ENCODE measurements at places on chromosomes 6 and 20.

- no peak for DNase-seq
These were observed 1404.0 kb upstream of the ADGRB3 start for GRCh38 chr6:67231092-67231491.

DNA sequence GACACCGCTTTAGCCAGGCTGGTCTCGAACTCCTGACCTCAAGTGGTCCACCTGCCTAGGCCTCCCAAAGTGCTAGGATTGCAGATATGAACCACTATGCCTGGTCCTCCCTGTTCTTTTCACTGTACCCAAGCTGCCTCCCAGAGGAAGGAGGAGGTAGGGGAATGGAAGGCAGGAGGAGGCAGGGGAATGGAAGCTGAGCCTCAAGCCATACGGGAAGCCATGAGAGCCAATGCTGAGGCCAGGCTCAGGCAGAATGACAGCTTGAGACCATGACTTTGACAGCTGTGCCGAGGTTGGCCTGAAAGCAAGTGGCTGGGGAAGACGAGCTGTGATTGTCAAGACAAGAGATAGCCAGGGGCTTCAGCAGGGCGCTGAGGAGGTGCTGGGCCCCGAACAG lies 13.6 kb upstream of the ZNF335 start:
- no peak for DNase-seq

DNA sequence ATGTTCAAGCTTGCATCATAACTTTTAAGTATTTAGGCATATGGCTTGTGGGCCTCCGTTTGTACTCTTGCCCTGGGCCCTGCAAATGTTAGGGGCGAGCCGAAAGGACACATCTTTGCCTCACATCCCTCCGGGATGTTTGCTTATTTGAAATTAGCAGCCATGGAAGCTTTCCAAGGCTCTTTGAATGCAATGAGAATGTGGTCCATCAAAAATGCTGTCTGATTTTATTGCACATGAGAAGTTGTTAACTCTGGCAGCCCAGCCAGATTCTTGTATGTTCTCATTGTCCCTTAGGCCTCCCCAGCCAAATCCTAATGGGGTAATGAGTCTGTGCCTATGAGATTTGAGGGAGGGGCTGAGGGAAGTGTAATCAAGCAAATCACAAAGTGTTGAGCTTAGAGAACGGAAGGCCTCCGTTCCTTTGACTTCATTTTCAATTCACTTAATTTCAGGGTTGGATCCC lies 261.2 kb upstream of the MARCKS start:
- no peak for DNase-seq

DNA sequence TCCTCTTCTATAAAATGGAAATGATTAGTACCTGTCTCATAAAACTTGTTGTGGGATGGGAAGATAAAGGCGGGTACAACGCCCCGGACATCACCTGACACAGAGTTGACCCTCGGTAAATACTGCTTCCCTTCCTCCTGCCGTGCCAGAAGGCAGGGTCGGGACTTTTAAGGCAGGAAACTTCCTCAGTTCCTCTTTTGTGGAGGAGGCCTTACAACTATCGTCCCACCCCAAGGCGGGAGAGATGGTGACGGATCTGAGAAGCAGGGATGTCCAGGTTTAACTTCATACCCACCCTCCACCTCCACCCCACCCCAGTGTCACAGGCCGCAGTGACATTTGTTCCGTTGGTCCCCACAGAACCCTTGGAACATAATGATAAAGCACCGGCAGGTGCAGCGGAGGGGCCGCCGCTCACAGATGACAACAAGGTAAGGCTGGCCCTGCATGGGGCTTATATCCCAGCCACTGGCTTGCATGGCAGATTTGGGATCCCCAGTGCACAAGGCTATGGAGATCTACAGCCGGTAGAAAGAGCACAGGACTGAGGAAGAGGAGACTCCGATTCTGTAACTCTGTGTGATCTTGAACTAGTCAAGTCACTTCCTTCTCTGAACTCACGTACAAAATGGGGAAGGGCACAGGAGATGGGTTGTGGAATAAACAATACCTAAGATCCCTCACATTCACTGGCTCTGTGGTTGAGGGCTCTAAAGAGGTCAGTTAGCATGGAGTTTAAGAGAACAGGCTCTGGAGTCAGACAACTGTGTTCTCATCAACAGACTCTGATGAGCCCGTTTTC lies 764 bp downstream of the DNTTIP1 start:
- DNase-seq: no peak

GRCh38 chr6:78525976-78526375 lies 341.4 kb upstream of the IRAK1BP1 start:
- no peak for DNase-seq

GRCh38 chr6:81940451-81940985 lies 188.0 kb upstream of the TENT5A start:
- no peak for DNase-seq

- no peak for DNase-seq
These were observed 1.8 kb downstream of the TREM1 start for GRCh38 chr6:41284726-41285125.

- DNase-seq: no peak
These were observed 57.2 kb downstream of the RGS17 start for GRCh38 chr6:153073841-153074240.

- DNase-seq: no peak
These were observed 44.2 kb upstream of the TIAM2 start for GRCh38 chr6:154950979-154951344.

DNA sequence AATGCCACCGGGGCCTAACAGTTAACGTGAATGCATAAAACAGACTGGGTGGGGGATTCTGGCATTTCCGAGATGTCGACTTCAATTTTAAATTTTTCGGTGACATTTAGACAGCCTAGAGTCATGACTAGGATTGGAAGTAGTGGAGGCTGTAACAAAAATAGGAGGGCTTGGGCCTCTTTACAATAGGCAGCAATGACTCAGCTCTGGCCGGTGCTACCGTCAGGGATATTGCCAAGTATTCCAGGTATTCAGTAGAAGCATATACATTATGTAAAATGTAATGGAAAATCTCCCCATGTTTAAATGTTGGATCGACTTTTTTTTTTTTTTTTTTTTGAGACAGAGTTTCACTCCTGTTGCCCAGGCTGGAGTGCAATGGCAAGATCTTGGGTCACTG lies 136.2 kb upstream of the STMND1 start:
- no peak for DNase-seq

- DNase-seq: no peak
These were observed 9.6 kb upstream of the TRIM31 start for GRCh38 chr6:30122515-30122914.

- no peak for DNase-seq
These were observed 73.4 kb upstream of the NRSN1 start for GRCh38 chr6:24052590-24052961.

DNA sequence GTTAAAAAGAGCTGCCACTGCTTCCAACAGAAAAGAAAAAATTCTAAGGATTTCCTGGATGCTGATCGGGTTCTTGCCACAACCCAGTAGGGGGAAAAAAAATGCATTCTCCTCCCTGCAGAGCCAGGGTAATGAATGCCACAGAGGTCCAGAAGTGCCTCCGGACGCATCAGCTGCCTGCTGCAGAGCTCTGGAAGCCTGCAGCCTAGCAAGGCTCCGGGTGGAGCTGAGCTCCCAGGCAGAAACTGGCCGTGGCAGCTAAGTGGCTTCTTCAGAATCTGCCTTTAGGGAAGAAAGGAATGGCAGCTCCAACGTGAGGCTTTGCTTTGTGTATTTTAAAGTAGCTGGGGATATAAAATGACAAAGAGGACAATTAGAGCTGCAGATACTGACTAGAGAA lies 155.0 kb downstream of the CFAP61 start:
- DNase-seq: no peak

- no peak for DNase-seq
These were observed 470.2 kb downstream of the ADGRB3 start for GRCh38 chr6:69105288-69105687.

DNA sequence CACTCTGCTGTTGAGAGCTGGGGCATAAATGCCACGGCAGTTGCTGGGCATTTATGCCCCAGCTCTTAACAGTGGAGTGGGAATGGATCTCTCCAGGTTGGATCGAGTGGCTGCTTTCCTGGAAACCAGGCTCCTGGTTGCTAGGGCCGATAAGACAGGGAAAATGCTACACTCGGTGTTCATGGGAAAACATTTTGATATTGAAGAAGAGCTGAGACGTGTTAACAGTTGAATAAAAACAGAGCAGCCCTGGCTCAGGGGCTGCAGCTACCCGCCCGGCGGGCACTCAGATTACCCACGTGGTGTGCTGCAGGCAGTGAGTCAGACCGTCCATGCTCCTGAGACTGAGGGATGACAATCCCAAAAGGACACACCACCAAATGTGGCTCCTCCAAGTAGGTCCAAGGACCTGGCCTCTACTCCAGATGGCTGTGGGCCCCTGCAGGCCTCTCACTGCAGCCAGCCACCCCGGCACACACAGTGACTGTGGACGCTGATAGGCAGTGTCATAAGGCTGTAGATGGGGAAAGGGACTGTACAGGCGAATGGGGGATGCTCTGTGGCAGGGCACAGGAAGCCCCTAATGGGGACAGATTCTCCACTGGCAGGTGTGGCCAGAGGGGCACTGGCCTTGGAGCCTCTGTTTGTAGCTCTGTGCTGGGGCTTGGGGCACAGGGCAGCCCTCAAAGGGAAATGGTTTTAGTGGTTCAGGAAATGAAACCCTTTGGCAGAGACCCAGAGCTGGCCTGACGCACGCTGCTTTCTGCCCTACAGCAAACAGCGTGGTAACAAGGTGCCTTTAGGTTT lies 237.8 kb downstream of the LY86 start:
- DNase-seq: peak; percentile 59

DNA sequence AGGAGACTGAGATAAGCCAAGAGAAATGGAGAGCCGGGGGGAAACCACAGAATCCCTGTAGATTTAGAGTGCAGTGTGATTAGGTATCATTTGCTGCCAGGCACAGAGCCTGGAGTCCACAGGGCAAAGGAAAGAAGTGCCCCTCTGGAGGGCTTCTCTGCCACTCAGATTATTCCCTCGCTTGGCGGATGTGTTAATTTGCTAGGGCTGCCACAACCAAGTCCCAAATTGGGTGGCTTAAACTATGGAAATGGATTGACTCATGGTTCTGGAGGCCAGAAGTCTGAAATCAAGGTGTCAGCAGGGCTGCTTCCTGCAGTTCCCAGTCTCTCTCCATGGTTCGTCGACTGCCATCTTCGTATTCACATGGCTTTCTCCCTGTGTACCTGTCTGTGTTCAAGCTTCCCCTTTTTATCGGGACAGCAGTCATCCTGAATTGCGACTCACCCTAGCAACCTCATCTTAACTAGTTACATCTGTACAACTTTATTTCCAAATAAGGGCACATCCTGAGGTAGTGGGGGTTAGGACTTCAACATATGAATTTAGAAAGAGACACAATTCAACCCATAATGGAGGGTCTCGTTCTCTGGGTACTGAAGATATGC lies 122.2 kb downstream of the ANKRD60 start:
- no peak for DNase-seq

- no peak for DNase-seq
These were observed 188.7 kb upstream of the GMDS start for GRCh38 chr6:2434116-2434515.

DNA sequence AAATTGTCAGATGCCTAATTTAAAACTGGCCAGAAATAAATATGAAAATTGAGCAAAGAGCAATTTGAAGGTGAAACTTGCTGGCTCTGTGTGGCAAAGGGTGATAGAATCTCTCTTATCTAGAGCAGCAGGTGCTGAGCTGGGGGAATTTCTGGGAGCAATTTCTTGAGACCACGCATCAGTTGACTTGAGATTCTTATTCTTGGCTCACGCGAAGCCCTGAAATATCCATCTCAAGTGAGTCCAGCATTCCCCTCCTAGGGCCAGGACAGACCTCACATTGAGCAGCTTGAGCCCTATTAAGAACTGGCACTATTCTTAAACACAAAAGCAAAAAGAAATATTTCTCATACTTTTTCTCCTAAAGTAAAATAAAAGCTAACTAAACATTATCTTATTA lies 66.3 kb downstream of the MAP7 start:
- DNase-seq: no peak

DNA sequence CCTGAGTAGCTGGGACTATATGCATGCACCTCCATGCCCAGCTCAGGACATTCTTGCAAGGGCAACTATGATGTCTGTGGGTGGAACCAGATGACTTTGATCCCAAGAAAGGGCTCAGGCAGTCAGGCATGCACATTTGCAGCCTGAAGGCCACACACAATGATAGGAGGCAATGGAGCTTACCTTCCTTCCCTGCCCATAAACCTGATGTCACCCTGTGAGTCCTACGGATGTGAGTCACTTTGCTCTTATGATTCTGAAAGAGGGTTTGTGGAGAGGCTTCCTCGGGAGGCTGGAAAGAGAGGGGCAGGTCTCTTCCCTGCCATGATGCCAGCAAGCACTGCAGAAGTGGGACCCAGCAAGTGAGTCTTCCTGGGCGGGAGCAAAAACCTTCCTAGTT lies 202.4 kb downstream of the LY86 start:
- no peak for DNase-seq

GRCh38 chr20:62816031-62816883 lies 593 bp upstream of the COL9A3 start:
- DNase-seq: no peak

GRCh38 chr6:81997090-81997926 lies 244.8 kb upstream of the TENT5A start:
- no peak for DNase-seq

GRCh38 chr20:3927486-3928291 lies 38.5 kb downstream of the PANK2 start:
- DNase-seq: no peak

- no peak for DNase-seq
These were observed 523 bp upstream of the COX7A2 start for GRCh38 chr6:75244063-75244584.

GRCh38 chr6:65979120-65979519 lies 272.1 kb upstream of the EYS start:
- DNase-seq: no peak

- no peak for DNase-seq
These were observed 15.9 kb upstream of the ADGRF1 start for GRCh38 chr6:47057830-47058540.

DNA sequence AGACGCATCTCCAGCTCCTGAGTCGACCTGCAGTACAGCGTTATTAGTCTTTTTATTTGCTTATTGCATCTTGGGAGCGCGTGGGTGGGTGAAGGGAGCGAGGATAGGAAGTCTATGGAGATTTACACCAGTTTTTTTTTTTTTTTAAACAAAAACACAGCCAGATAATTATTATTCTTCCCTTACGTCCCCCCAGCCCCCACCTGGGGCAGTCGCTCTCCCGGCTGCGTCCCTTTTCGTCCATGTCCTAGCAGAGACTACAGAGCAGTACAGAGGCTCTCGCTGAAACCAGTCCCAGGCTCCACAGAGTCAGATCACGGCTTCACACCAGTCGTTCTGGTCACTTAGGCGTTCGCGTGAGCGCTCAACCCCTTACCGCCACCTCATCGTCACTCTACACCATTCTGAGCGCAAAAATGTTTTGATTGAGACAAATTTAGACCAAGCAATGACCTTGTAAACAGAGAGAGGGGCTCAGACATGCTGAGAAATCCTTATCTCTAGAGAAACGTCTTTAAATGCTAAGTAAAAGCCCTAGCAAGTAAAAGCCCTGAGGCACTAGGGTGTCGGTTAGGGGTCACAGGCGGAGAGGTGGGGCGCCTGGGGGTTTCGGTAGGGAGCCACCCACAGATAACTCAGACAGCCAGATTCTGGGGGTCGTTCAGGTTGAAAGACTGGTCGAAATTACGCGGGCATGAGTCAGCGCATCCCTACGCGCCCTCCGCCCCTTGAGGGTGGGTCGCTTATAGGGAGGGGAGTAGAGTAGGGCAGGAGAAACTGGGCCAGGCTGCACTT lies 975 bp upstream of the PPT2 start:
- no peak for DNase-seq

Data from mucosa of gallbladder (tissue), 1 donor.